ENCODE measurements at places on chromosomes 1 and 21.

DNA sequence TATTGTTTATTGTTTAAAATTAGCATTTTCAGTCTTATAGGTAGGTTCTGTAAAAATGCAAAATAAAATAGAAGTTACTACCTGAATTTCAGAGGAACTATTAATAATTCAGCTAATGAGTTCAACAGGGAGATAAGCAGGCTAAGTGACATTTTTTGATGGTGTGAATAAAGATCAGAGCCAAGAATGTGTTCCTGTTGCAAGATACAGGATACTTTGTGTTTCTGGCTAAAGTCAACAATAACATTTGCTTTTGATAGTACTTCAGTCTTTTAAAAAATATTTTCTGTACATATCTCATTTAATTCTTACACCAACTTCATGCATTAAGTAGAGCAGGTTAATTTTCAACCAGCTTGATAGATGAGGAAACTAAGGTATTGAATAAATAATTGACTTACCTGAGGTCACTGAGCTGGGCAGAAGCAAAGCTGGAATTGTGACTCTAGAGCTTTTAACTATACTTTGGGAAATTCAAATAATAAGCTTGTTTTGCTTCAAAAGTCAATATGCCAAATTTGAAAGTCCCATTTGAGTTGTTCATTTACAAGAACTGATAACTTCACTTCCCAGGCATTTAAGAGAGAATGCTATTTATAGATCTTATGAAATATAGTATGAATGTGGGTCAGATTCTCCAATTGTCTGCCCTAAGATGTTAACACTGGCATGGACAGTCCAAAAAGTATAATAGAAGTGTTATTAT lies 6.0 kb downstream of the GORAB start:
- DNase-seq = no peak

DNA sequence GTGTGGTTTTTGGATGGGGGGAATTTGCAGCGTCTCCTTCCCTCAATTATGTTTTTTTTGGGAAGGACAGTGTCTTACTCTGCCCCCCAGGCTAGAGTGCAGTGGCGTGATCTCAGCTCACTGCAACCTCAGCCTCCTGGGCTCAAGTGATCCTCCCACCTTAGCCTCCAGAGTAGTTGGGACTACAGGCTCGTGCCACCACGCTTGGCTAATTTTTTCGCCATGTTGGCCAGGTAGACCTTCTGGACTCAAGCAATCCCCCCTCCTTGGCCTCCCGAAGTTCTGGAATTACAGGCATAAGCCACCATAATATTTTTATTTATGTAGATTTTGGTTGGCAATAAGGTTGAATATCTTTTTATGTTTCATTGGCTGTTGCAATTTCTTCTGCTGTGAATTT lies 9.5 kb upstream of the PARP1 start:
- no peak for DNase-seq

DNA sequence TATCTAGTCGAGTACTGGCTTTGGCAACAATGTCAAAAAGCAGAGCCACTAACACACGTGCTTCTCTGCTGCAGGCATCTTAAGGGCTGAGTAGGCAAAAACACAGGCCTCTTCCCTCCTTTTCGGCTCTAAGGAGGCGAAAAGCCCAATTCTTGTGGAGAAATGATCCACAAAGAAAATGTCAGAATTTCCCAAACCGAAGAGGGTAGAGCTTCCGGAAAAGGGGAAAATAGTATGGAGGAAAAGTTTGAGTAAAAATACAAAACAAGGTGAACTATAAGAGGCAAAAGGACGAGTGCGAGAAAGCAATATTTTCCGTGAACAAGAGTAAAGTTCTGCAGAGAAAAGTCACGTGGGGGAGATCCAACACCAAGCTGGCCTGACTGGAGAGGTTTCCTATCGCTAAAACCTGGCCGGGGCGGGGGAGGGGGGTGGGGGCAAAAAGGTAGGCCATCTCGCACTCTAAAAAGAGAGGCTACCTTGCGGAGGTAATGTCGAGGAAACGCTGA lies 551 bp downstream of the ZRANB2 start:
- DNase-seq = peak; percentile 53

DNA sequence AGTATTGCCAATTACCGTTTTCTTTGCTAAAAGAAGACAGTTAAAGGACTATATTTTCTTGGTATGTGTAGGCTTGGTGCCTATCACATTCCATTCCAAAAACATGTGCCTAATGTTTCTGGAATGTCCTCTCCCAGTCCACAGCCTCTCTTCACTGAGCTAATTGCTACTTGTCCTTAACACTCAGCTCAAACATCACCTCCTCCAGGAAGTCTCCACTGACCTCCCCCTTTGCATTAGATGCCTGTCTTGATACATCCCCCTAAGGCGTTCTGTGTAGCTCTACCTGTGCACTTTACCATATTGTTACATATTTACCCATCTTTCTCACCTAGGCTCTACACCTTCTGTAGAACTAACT lies 195.6 kb upstream of the CAMK1G start:
- no peak for DNase-seq

GRCh38 chr1:39473324-39473723 lies 18.1 kb upstream of the BMP8A start:
- DNase-seq = no peak

DNA sequence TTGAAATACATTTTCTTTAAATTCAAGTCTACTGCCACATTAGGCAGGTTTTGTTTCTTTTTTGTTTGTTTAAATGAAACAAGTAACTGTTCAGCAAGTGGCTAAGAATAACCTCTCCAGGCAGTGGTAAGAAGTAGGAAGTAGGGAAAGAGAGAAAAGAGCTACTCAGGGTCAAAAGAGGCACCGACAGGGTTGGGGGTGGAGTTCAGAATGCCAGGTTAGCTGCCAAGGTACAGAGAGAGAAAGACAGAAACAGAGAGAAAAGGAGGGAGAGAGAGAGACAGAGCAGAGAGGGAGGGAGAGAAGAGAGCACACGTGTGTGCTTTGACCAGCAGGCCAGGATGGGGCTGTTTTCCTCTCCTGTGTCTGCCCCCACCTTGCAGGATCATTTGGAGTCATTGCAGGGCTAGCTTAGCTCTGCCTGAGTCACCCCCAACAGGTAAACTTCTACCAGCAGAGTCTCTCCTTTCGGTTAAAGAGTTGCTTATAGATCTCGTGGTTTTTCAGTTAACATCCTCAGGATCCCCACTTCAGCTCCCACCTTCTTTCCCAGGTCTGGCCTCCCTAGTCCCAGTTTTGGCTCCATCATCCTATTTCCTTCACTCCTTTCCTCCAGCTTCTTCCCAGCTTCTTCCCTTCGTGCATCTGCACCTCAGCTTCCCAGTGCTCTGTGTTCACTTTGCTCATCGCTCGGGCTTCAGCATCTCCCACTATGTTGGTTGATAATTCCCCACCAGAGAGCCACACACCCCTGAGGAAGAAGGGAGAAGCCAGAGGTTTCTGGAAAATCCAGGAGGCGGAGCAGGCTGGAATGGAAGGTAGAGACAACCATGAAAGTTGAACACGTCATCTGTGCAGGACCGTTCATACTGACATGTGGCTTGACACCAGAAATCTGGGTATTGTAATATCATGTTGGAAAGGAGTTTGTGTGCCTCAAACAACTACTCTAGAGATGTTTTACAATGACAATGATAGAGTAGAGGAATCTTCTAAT lies 21.8 kb upstream of the RAB4A start:
- DNase-seq = no peak

GRCh38 chr21:20469361-20469760 lies 528.8 kb upstream of the NCAM2 start:
- no peak for DNase-seq

- no peak for DNase-seq
Observed at GRCh38 chr1:7177438-7178146, 392.3 kb downstream of the CAMTA1 start.

- DNase-seq = peak; percentile 67
Observed at GRCh38 chr1:61318319-61319125, 236.2 kb downstream of the NFIA start.

- no peak for DNase-seq
Observed at GRCh38 chr1:29269382-29269781, 33.1 kb downstream of the PTPRU start.

GRCh38 chr1:77540501-77541161 lies 141.8 kb downstream of the ZZZ3 start:
- no peak for DNase-seq

- DNase-seq = no peak
Observed at GRCh38 chr1:112938210-112938609, 17.8 kb downstream of the SLC16A1 start.

GRCh38 chr1:230151924-230152468 lies 85.0 kb downstream of the GALNT2 start:
- DNase-seq = no peak

GRCh38 chr1:64476251-64476952 lies 6.5 kb downstream of the CACHD1 start:
- DNase-seq = no peak

DNA sequence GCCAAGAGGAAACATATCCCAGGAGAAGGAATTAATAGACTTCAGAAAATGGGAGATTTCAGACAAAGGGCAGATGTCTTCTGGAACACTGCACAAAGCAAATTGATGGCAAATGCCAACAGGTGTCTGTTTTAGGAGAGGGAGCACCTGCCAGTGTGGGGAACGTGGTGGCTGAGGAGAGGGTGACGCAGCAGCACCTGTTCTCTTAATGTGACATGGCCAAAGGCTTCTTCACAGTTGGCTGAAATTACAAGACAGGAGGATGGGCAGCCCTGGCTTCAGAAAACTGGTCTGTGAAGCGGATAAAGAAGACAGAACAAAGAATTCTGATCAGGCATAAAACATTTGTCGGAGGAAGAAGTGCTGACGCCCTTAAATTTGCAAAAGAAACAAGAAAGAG lies 178.7 kb upstream of the RUNX1 start:
- no peak for DNase-seq

DNA sequence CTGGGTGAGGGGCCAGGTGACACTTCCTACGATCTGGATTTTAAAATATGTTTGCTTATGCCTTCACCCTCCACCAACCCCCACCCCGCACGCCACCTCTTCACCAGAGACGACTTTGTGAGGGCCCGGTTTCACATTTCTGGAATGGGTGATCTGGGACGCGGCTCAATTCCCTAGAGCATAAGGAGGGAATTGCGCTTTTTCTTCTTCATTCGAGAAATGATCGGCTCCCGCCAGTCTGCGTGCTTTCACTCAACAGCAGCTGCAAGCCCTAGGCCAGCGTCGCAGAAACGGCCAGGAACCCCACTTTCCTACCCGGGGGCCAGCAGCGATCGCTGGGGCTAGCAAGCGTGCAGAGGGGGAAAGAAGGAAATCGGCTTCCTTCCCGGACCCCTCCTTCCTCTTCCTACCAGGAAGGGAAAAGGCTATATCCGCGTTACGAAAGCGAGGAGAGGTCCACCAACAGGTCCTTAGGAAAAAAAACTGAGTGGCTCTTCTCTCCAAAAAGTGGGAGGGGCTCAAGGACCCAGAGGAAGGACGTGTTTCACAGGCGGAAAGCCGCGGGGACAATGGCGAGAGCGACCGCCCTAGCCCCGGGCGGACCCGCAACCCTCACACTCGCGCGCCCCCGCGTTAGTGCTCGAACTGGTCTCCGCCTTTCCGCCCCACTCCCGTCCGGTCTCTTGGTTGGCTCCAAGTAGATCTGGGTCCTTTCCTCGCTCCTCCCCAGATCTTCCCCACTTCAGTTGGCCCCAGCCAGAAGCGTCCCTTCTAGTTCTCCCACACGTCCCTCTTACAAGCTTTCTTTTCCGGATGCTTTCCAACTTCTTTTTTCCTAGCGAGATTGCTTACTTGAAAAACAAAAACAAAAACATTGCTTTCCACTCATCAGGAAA lies 1.1 kb upstream of the ADAMTS1 start:
- peak; percentile 60 for DNase-seq

- DNase-seq = peak; percentile 98
Observed at GRCh38 chr1:22451702-22452480, at the start of gene ZBTB40. Gene ZBTB40, plus strand, starts transcription at chr1:22451851. Its CDS starts 38,098 bp downstream, at chr1:22489949.

DNA sequence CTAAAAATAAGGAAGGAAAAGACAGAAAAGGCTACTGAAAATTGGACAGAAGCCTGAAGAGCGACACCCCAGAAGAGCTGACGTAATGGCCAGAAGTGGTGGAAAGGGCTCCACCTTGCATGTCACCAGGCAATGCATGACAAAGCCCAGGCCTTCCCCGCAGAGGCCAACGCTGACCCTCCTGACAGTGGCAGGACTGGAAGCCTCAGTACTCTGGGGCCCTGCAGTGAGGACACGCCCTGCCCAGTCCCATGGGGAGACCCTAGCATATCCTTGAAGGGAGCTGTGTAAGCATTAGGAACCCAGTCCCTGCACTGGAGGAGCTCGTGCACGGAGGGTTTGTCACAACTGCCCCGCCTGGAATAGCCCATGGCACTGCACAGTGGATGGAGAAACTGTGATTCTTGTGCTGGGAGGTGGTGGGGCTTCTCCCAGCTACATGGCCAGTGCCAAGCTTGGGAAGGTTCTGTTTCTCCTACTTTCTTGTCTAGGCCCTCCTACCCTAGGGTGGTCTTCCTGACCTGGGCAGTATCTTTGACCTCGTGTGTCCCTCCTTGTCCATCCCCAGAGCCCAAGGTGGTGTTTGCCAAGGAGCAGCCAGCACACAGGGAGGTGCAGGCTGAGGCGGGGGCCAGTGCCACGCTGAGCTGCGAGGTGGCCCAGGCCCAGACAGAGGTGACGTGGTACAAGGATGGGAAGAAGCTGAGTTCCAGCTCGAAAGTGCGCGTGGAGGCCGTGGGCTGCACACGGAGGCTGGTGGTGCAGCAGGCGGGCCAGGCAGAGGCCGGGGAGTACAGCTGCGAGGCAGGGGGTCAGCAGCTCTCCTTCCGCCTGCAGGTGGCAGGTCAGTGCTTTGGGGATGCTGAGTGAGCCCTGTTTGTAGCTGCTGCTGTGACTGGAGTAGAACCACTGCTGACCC lies 60.4 kb downstream of the OBSCN start:
- DNase-seq = no peak

DNA sequence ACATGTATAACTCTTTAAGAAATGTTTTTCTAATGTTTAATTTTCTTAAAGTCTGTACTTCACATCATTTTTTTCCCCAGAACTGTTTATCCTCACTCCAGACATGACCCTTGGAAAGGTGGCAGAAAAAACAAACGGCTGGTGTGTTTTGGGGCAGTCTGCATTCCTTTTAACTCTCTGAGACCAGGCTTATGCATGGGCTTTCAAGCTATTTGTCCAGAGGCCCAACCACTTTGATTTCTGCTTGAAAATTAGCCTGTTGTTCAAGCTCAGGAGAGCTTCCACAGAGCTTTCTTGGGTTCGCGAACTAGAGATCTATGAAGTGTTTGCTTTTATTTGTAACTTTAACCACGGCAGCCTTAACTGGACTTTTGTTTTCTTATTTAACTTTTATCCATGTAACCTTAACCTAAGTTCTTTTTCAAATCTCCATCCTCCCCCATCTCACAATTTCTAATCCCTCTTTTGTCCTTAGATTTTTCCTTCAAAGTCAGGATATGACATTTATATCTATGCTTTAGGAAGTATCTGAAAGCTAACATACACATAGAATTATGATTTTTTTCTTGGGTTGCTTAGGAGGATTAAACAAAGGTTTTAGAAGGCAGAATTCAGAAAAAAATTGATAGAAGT lies 111.8 kb downstream of the FGGY start:
- no peak for DNase-seq

All from common myeloid progenitor, CD34-positive (primary cell).